ENCODE measurements at places on chromosomes 7 and 10.
A peak's percentile ranks its signal among the peaks of the same experiment; 100 is the strongest.

- no peak overlapping the region for H3K4me3 ChIP-seq
- peaks cover 5% of the 10 kb centered on the region for H3K4me1 ChIP-seq
- no peak for DNase-seq
These were observed 10.3 kb upstream of the PLAC9 start for GRCh38 chr10:80122110-80122710.

GRCh38 chr7:98000356-98000755, 10.4 kb upstream of the OCM2 start:
- no peaks in the 10 kb centered on the region for H3K36me3 ChIP-seq
- H3K4me3 ChIP-seq: no peak overlapping the region
- no peak for DNase-seq
- H3K27me3 ChIP-seq: peaks cover 21% of the 10 kb centered on the region

GRCh38 chr10:31698181-31698830, 230.3 kb downstream of the ARHGAP12 start:
- peaks cover 38% of the 10 kb centered on the region for H3K4me1 ChIP-seq
- peak overlapping the region; percentile 96 for H3K27ac ChIP-seq
- H3K4me3 ChIP-seq: peak overlapping the region; percentile 82
- DNase-seq: peak; percentile 74

- no peaks in the 10 kb centered on the region for H3K27me3 ChIP-seq
- DNase-seq: no peak
- no peak overlapping the region for H3K27ac ChIP-seq
- no peaks in the 10 kb centered on the region for H3K4me1 ChIP-seq
- no peak overlapping the region for H3K4me3 ChIP-seq
These were observed 653.7 kb upstream of the SEMA3D start for GRCh38 chr7:85840554-85840953.

- no peaks in the 10 kb centered on the region for H3K36me3 ChIP-seq
- peak overlapping the region; percentile 34 for H3K4me3 ChIP-seq
- DNase-seq: peak; percentile 1
- H3K4me1 ChIP-seq: peaks cover 29% of the 10 kb centered on the region
- H3K27me3 ChIP-seq: peaks cover 2% of the 10 kb centered on the region
These were observed 642.1 kb downstream of the PARD3 start for GRCh38 chr10:34172936-34173533.

DNA sequence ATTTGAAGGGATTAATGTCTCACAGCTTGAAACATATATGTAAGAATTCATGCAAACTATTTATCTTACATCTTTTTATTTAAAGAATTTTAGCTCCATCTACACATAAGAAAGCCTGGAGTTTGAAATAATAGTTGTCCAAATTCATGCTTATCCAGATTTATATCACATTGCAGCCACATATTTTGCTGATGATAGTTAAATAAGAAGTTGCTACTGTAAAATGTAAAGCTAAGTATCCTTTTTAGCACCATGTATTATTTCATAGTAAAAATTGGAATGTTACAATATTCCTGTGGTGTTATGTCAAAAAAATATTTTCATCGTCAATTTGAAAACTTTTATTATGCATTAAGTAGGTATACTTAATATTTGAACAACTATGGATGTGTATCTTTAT, 27.3 kb upstream of the UMAD1 start:
- no peak for DNase-seq
- H3K36me3 ChIP-seq: no peaks in the 10 kb centered on the region
- no peak overlapping the region for H3K4me3 ChIP-seq
- no peaks in the 10 kb centered on the region for H3K4me1 ChIP-seq
- H3K27ac ChIP-seq: no peak overlapping the region

GRCh38 chr7:2530071-2530987, 10.8 kb downstream of the LFNG start:
- peak overlapping the region; percentile 83 for H3K27ac ChIP-seq
- no peak for DNase-seq
- H3K4me1 ChIP-seq: peaks cover 31% of the 10 kb centered on the region
- no peaks in the 10 kb centered on the region for H3K27me3 ChIP-seq

- H3K36me3 ChIP-seq: peaks cover 31% of the 10 kb centered on the region
- DNase-seq: no peak
- H3K4me3 ChIP-seq: no peak overlapping the region
- no peak overlapping the region for H3K27ac ChIP-seq
- no peaks in the 10 kb centered on the region for H3K4me1 ChIP-seq
These were observed 6.1 kb upstream of the PILRA start for GRCh38 chr7:100367251-100367620.

DNA sequence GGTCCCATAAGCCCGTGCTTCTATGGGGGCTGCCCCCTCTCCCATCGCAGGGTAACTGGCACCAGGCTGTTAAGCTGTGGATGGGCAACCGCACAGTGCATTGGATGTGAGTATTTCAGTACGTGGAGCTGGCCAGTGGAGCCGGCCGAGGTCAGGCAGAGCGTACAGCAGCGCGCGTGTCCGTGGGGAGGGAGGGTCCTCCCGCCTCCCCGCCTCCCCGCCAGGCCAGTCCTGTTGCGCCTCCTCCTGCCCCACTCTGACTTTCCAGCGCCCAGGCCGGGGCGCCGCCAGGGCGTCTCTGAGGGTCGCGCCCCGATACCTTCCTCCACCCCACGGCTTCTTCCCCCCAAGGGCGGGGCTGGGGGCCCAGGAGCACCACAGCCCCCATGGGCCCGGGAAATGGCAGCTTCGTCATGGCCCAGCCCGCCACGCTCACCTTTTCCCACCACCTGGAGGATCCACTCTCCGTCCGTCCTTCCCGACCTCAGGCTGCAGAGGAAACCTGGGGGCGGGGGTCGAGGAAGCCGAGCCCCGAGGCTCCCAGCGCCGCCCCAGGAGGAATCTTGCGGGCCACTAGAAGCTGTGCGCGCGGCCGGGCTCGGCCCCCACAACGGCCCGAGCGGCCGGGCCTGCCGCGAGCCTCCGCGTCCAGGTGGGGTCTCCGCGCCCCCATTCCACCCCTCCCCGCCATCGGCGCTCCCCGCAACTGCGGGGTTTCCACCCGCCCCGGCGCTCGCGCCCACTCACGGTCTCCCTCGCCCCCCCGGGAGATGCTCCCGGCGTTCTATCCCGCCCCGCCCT, 831 bp upstream of the PFKP start:
- DNase-seq: no peak
- H3K27ac ChIP-seq: no peak overlapping the region
- peaks cover 25% of the 10 kb centered on the region for H3K4me1 ChIP-seq
- peaks cover 20% of the 10 kb centered on the region for H3K36me3 ChIP-seq
